Posterior cingulate gyrus (tissue), 11 donors: ENCODE measurements at places on chromosomes 7 and 10.

DNA sequence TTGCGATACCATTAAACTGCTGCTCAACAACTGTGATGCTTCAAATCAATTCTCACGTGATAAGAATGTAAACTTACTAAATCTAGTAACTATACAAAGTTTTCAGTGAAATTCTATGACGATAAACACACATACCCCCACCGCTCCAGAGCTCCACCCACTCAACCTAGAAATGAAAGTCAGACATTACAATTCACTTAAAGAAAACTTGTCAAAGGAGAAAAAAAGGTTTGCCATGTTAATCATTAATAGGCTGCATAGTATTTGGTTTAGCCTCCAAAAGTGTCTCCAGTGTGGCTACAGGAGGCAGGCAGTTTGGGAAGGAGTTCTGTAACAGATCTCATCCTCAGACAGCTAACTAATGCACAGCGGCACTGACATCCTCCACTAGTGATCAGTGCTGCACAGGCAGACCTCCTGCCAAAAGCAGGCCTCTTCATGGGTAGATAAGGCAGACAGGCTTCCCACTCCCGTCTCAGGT, 3.1 kb downstream of the HERPUD2 start:
- peak; percentile 82 for DNase-seq

GRCh38 chr10:62626817-62627216, 177.7 kb upstream of the ADO start:
- DNase-seq: no peak

DNA sequence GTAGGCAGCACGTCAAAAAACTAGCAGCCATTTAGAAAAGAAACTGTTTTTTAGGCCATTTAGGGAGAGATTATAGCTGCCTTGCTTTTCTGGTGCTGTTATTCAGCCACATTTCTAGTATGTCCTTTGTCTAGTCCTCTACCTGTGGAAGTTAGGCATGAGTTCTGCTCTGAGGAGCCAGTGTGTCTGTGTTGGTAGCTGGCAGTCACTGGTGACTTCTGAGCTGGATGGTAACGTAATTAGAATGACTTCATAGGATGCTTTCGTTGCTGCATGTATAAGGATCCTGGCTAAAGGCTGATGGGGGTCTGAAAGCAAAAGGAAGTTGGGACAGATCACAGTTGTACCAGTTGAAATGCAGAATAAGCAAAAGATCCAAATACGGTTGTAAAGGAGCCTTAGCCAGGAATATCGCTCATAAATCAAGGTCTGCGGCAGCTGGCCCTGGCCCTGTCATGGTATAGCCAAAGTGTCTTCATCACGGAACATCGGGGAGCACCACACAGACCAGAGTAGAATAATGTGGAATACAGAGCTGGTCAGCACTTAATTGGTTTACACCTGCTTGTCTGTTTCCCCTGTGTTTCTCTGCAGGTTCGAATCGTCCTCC, 226.7 kb downstream of the EXOC4 start:
- DNase-seq: no peak

DNA sequence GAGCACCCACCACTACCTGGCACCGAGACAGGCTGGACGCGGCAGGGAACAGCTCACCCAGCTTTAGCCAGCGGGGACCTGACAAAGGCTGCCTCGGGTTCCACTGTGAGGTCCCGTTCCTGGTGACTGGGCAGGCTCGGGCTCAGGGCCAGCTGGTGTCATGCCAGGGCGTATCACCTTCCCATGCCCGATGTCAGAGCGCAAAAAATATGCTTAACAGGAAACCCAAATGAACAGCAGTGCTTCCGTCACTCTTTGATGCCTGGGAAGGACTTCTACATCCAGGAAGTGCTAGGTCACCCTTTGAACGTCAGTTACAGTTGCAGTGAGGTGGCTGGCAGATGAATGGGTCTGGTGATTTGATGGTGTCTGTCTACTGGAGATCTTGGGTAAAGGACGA, 106.0 kb downstream of the ADARB2 start:
- no peak for DNase-seq

- no peak for DNase-seq
Measured at GRCh38 chr7:17301471-17302456, 3.3 kb downstream of the AHR start.

GRCh38 chr10:72567889-72568640, 57.8 kb downstream of the MICU1 start:
- no peak for DNase-seq

DNA sequence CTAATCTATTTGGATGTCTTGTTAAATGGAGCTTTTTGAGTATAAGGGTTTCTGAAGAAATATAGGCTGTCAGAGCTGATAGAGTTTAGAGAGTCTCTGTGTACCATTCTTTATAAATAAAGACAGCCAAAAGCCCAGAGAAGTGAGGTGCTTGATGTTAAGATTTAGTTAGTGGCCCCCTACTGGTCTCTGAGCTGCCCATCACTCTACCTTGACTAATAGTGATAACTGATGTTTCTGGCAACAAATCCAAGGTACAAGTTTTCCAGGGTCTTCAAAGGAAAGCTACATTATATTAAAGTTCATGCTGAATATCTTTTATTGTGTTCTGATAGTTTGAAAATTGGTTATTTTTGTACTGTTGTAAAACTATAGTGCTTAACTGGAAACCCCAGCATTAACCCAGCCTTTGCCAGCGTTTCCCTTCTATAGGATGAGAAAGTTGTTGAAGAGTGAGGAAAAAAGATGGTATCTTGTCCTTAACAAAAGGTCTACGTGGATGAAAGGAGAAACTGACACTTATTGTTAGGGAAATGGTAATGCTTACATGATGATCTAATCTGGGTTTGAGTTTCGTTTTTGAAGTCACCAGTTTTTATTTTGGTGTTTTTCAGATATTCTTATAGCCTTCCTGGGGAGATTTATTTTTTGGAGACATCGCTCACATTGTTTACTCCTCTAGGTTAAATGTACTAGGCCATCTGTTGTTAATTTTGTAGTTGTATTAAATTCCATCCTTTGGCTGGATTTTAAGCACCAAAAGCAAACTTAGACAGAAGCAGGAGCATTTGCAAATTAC, 79.0 kb downstream of the AUTS2 start:
- DNase-seq: no peak

DNA sequence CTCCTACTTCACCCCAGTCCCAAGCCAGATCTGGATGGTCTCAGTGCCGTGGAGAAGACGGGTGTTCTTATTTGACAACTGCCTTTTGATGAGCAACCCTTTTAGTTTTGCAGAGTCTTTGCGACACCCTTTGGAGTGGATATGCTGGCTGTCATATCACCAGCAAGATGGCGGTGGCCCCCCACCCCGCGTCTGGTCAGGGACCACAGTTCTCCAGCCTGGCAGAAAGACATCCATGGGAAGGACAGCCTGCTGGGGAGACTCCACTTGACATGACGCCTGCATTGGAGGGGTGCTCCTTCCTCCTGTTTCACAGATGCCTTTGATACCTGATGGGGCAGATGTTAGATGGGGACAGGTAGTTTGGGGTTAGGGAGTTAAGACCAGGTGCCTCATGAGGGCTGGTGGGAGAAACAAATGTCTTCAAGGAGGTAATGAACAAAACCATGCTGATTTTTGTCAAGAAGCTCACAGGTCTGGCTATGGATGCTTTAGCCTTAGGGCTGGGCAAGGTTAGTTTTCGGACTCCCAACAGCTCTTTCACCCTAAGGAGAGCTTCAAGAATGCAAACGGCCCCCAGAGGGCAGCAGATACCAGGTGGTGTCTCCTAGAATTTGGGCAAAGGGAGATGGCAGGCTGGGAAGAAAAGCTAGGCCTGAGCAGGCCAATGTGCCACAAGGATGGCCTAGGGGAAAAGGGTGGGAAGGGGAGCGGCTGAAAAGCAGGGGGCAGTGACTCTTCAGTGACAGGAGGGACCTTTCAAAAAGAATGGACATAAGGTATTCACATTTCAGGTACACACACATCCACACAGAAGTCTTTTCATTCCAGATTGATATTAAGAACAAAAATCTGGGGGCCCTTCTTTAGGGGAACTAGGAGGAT, 95.2 kb downstream of the CLEC2L start:
- peak; percentile 94 for DNase-seq

DNA sequence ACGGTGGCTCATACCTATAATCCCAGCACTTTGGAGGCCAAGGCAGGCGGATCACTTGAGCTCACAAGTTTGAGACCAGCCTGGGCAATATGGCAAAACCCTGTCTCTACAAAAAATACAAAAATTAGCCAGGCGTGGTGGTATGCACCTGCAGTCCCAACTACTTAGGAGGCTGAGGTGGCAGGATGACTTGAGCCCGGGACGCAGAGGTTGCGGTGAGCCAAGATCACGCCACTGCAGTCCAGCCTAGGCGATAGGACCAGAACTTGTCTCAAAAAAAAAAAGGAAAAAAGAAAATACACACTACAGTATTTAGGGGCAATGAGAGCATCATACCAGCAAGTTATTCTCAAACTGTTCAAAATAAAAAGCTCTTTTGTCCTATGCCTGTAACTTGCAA, 59.5 kb downstream of the ABI1 start:
- DNase-seq: no peak

GRCh38 chr7:23474829-23475575, 4.7 kb upstream of the IGF2BP3 start:
- no peak for DNase-seq

DNA sequence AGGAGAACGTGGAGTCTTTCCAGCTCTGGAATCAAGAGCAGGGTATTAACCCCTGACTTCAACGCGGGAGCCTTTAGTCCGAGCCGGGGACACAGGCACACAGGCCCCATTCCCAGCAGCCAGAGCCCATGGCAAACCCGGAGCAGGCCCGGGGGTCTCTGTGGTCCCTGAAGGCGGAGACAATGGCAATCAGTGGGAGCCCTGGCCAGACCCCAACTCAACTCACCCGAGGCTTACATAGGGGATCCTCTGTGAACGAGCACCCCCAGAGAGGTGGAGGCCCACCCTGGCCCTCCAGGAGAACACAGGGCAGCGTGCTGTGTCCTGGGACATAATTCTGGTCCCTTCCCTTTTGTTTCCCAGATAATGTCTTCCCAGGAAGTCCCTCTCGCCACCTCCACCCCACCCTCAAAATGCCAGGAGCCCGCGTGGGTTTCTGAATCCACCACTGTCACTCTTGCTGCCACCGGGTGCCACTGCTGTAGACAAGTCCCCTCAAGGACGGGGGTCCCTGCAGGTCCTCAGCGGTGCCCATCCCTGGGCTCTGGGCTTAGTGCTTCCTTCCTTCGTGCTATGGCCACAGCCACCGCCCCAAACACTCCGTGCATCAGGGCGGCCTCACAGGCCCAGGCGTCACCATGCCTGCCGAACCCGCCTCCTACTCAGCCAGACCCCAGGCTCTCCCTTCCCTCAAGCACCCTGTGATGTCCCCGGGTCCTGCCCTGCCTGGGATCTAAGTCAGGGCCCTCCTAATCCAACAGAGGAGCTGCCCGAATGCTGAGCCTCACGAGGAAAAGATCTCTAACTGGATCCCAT, 28.6 kb upstream of the PPP2R2D start:
- DNase-seq: no peak

DNA sequence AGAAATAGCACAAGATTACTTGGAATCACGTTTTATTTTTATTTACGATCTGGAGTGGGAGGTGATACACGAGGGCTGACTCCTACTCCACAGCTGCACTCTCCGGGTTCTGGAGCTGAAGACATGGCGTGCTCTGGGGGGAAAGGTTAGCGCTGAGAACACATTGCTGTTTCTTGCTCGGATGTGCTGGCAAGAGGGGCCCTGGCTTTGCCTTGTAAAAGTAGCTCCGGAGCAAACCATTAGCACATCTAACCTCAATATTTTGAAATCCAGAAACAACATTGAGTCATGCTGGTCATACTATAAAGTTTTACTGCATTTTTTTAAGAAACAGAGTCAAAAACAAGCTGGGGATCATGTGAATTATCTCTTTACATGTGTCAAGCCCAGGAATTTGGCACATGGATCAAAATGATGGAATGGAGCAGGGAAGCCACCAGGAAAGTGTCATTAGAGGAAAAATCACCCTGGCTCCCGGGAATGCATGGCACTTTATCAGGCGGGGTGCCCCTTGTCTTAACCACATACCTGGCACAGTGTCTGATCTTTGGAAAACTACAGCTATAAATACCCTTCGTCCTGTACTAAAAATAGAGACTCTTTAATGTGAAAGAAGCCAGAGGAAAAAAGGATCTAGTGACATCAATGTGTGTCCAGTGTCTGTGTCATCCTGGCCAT, 31.6 kb upstream of the LYZL1 start:
- no peak for DNase-seq

GRCh38 chr10:89645742-89646172, 715 bp upstream of the PANK1 start:
- DNase-seq: no peak

- no peak for DNase-seq
Measured at GRCh38 chr10:57743711-57744110, 524.0 kb downstream of the IPMK start.

DNA sequence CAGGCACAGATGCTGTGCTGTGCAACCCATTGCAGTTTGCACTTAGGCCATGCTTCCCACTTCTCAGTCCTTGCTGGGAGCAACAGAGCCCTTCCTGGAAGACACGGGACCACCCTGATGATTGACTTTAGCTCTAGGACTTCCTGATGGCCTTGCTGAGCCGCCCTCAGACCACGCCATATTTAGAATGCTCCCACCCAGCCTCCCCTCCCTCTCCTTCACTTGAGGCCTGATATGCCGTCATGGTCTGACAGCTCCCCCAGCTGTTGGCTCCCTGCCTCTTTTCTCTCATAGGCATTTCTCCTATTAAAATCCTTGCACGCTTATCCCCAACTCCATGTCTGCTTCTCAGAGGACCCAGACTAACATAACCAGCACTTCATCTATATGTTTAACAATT, 29.4 kb upstream of the GATAD1 start:
- no peak for DNase-seq

DNA sequence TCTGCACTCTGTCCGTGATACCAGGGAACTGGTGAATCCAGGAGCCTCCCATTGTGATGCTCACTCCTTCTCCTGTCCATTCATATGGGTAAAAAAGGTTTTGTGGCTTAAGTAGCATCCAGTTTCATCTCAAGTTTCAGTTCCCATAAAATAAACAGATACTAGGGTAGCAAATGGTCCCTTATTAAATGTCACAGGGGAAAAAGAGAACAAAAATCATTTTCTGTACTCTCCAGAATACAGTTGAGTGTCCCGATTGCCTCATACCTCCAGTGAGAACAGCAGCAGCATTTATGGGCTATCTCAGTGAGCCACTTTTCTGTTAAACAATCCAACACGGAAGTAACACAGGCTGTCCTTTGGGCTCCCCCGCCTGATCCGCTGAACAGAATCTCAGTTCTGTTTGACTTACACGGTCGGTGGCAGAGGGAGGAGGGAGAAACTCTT, 179.6 kb downstream of the CELF2 start:
- no peak for DNase-seq

GRCh38 chr7:46440186-46440585, 519.1 kb upstream of the IGFBP3 start:
- no peak for DNase-seq

DNA sequence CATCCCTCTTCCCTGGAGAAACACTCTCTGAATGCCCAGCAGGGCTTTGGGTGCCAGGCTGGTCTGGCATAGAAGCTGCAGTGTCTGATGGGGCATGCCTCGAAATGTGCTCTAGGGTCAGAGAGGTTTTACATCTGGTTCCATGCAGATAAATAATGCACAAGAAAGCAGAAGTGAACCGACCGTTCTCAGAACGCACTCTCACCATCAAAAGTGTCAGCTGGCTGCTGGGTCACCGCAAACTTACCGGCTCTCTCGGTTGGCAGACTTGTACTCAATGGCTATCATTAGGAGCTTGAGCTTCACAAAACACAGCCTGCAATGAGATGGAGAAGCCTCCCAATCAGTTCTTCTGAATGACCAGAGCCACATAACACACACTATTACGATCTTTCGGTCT, 610.0 kb downstream of the KCNMA1 start:
- DNase-seq: no peak
